ENCODE measurements at places on chromosomes 11 and 22.

DNA sequence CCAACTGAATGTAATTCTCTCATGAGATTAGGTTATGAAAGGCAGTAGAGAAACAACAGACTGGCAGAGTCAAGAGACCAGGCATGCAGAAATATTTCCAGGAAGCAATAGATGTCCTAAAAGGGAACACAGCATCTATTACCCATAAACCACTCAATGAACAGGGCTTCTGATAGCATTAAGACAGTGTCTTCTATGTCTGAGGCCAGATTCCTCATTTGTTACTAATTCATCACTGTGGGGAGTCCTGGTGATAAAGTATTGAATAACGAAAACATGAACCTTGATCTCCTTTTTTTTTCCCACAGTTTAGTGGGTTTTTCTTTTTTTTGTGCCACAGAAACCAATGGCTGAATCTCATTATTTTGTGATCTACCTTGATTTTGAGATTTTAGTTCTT lies 339.0 kb downstream of the METTL15 start:
- DNase-seq, result peak; percentile 43

- peak; percentile 21 for DNase-seq
Measured at GRCh38 chr22:29443452-29443851, 5.1 kb downstream of the RFPL1 start.

DNA sequence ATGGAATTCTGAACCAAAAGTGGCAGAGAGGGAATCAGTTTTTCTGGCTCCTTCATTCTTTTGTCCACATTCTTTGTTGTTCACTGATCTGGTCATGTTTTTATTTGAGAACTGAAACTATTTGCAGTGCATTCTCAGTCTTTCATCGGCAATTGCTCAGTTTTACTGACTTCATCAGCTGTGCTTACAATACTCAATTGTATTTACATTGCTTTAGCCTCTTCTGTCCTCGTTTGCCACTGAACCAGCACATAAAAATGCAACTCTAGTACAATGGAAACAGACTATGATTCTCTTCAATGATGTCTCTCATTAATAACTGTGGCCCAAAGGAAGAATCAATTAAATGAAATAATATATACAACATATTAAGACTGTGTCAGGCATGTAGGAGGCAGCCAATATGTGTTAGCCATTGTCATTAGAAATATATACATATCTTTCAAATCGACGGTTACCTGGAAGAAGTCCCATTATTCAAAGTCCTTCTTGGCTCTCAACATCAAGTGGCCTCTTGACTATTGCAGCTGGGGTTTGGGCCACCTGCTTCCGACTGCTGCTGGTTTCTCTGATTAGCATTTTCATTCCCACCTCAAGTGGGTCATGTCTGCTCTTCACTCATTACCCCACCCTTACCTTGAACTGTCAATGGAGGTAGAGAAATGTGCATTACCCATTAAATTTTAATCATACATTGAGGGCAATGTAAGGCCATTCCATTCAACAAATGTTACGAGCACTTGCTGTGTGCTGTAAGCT lies 600.1 kb downstream of the INSC start:
- DNase-seq, result no peak

GRCh38 chr22:44491269-44492035 lies 6.6 kb downstream of the RTL6 start:
- no peak for DNase-seq

- no peak for DNase-seq
Measured at GRCh38 chr11:128042290-128042751, 545.0 kb downstream of the ETS1 start.

DNA sequence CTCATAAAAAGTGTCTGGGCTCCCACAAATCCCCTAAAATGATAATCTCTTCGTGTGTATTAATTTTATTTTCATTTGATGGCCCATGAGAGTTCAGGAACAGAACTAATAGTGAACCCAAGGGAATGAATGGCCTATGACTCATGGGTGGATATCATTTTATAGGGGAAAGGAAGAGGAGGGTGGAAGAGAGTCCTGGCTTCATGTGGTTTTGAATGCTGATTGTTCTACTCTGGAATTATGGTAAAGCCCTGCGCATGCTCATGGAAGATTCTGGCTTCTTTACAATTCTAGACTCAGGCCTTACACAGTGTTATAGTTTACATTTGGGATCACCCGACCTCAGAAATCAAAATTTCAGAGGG lies 35.2 kb downstream of the MAML2 start:
- DNase-seq, result peak; percentile 81

Data from astrocyte of the hippocampus (primary cell).